ENCODE measurements at places on chromosomes 7 and 10.

DNA sequence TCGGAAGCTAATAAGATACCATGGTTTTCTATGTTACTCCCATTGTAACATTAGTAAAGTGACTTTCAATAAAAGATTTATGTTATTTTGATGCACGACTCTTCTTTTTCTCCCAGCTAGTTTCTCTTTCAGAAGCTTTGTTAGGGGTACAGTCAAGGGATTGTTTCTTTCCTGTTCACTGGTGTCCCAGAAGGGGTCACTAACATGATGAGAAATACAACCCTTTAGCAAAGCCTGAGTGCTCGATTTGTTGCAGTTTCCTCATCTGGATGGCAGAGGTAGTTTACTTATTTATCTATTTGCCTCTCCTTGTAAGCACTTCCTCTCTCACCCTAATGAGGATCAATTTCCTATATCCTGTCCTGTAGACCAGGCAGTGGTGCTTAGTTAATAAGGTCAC, 17.0 kb downstream of the SRI start:
- DNase-seq: no peak

GRCh38 chr7:36605261-36606051, 118.8 kb downstream of the AOAH start:
- no peak for DNase-seq

DNA sequence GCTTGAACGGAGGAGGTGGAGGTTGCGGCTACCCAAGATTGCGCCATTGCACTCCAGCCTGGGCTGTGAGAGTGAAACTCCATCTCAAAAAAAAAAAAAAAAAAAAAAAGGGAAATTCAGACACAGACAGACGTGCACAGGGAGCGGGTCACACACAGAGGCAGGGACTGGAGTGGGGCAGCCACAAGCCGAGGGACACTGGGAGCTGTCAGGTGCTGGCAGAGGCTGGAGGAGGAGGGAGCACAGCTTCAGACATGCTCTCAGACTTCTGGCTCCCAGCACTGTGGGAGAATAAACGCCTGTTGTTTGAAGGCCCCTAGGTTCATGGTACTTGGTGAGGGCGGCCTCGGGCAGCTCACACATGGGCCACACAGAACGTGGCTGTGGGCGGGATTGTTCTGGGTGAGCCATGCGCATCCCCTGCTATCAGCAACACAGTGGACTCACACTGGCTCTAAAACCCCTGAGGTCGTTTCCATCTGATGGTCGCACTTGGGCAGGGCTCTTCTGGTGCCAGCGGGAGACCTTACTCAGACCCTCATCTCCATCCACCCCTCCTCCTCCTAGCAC, 375.9 kb downstream of the DNAJB6 start:
- DNase-seq: no peak

DNA sequence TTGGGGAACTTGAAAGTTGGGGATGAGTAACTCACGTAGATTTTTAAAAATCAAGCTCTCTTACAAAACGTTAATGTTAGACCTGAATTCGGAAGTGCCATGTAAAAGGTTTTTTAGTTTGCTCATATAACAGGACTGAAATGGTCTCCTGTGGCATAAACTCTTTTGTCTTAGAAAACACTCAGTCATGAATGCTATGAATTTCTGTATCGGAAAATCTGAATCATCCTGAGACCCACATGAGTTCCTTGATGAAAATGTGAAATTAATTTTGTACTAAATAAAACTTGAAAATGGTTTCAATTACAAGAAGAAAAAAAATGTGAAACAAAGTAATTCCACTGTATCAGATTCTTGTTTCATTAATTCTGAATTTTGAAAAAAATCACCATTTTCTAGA, 134.8 kb upstream of the BMPER start:
- no peak for DNase-seq

DNA sequence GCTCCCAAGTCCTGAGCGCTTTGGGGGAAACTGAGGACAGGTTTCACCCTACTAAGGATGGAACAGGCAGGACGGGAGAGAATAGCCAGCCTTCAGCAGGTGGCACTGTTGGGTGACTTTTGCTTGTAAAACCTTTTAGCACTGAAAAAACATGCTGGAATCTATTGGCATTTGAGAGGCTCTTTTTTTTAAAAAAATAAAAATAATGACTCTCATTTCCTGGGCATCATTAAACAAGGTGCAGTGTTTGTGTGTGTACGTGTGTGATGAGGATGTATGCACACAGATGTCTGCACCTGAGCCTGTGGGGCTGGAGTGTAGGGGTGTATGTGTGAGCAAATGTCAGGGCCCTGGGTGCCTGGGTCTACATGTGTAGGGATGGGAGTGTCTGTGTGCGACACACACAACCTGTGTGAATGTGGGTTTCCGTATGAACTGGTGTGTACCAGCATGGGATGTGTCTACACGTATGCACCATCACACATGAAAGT, 177.9 kb downstream of the RPS24 start:
- DNase-seq: no peak

- DNase-seq: no peak
Observed at GRCh38 chr7:86815556-86815955, 171.8 kb downstream of the GRM3 start.

- DNase-seq: peak; percentile 86
Observed at GRCh38 chr10:45373576-45374349, at the start of gene ALOX5. Gene ALOX5 (plus strand): TSS chr10:45374216. CDS start chr10:45374280, 64 bp downstream.

DNA sequence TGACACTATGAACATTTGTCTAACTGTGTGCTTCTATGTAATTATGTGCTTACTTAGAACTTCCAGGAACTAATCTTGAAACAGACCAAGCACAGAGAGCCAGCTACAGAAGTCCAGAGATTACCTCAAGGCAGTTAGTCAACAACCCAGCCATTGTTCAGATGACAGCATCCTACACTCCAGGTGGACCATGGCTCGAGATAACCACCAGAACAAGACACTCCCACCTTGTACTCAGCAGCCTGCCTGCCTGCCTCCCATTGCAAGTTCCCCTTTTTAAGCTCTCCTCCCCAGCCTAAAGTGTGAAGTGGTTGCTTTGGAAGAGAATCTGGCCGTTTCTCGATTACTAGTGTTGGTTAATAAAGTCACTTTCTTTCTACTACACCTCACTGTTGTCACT, 1080.6 kb upstream of the LRRN3 start:
- DNase-seq: no peak

- no peak for DNase-seq
Observed at GRCh38 chr7:118202061-118202460, 18.1 kb downstream of the LSM8 start.

- no peak for DNase-seq
Observed at GRCh38 chr10:60733517-60733822, 44.8 kb upstream of the CDK1 start.

- no peak for DNase-seq
Observed at GRCh38 chr7:116209561-116210070, 723 bp upstream of the TES start.
